Hematopoietic multipotent progenitor cell (in vitro differentiated cells): ENCODE measurements at places on chromosomes 7 and 10.

DNA sequence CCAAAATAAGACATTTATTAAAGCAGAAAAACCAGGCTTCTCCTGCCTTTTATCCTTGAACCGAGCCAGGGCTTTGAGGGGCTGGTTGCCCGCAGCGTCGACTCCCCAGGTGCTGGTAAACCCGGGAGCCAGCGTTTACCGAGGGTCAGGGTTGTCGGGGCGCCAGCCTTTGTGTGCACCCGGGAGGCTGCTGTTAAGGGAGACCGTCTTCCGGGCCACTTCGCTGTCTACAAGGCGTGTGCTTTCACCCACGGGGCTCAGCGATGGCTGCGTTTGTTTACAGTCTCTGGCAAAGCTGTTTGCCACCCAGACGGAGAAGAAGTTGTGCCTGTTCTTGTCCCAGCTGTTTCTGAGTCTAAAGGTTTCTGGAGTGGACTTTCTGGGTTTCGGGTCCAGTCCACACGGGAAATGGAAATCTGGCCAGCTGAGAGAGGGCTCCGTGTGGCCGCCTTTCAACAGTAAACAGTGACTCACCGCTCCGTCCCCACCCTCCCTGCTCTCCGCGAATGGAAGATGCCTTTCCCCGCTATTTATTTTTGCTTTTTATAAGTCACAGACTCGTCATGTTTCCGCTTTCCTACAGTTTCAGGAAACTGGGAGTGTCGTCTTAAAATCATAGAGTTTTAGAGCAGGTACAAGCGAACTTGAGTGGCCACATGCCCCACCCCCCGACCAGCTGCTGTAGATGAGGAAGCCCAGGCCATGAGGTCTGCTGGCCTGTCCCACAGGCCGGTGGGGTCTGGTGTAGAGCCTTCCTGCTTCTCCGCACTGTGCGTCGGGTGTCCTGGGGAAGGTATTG lies 2.2 kb downstream of the MAFK start:
- DNase-seq, result peak; percentile 79

- DNase-seq, result no peak
Observed at GRCh38 chr10:8334631-8335030, 280.1 kb downstream of the GATA3 start.

DNA sequence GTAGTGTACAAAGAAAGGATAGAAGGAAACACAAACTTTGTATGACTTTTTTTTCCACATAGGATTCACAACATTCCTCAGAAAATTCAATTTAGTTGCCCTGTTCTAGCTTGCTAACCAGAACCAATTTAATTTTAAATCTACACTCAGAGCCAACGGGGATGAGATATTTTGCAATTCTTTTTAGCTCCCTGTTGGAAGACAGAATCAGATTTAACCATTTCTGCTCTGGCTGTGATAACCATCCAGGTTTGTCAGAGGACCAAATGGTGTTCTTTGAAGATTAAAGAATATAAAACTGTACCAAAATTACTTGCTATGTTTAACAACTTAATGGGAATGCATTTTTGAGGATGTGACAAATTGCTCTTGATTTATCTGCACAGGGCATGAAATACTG lies 319.7 kb downstream of the HPSE2 start:
- no peak for DNase-seq

DNA sequence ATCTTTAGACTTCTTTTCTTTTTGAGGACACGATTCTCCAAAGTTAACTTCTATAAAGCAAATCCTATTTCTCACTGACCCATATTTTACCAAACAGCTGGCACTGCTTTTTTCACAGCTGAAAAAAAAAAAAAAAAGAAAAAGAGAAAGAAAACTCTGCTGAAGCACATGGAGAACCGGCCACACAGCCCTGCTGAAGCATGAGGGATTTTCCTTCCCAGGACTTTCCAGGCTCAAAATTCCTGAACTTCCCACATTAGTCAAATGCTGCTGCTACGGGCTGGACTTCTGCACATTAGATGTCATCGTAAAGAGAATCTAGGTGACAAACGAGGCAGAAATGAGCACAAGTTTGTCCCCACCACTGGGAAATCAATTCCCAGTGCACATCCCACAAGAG lies 25.2 kb downstream of the HIPK2 start:
- no peak for DNase-seq

DNA sequence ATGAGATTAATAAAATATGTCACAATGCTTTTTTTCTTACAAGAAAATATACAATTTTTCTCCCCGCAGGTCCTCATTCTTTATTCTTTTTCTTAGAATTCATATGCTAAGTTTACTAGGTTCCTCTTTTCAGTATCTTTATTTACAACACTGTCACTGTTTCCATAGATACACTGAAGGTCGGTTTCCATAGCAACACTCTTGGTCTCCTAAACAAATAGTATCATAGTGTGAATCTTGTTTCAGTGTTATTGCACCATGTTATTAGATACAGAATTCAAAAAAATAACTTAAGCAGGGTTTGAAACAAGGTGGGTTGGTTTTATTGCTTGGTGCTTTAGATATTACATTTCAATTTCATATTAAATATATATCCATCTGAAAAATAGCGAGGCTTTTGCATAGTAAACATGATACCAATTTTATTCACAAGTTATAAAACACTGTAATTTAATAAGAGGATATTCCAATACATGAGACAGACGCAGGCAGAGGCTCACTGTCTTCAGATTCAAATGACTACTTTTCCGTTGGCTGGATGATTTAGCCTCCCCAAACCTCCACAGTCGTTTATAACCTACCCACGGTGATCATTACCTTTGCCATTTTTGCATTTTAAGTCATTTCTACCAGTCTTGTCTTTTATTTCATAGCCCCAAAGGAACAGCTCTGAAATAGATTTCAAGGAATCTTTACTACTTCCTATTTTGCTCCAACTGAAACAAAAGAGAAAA lies 88.9 kb upstream of the KLF6 start:
- DNase-seq, result peak; percentile 49

- no peak for DNase-seq
Observed at GRCh38 chr7:124489925-124490324, 275.7 kb downstream of the GPR37 start.

DNA sequence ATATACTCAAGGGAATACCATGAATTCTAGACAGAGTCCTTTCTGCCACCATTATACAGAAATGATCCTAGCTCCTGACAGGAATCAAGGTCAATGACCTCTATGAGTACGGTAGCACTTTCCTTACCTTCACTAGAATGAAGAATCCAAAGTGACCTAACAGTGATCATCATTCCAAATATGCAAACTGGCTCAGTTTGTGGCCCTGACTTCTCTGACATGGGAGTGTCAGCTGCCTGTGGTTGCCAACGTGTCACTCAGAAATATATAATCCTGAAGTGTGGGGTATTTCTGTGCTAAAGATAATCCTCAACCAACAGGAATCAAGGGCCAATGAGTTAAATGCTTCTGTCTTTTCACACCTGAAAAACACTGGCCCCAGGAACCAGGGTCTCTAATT lies 45.7 kb downstream of the COPG2 start:
- DNase-seq, result no peak

DNA sequence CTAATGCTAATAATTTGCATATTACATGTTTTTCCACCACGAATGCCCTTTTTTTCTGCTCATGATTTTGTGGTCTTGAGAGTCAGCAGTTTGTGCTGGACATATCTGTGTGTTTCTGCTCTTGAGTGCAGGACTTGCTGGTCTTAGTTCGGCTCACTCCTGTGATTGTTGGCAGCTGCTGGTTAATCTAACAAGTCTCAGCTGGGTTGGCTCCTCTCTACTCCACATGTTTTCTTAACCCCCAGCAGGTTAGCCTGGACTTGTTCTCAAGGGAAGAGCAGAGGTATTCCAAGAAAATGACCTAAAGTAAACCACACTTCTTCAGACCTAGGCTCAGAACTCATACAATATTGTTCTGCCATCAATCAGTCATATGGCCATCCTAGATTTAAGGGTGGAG lies 1238.9 kb downstream of the XPNPEP1 start:
- no peak for DNase-seq

GRCh38 chr10:44436240-44436639 lies 51.3 kb upstream of the CXCL12 start:
- DNase-seq, result no peak

GRCh38 chr10:88116481-88116880 lies 253.1 kb downstream of the PTEN start:
- peak; percentile 52 for DNase-seq

DNA sequence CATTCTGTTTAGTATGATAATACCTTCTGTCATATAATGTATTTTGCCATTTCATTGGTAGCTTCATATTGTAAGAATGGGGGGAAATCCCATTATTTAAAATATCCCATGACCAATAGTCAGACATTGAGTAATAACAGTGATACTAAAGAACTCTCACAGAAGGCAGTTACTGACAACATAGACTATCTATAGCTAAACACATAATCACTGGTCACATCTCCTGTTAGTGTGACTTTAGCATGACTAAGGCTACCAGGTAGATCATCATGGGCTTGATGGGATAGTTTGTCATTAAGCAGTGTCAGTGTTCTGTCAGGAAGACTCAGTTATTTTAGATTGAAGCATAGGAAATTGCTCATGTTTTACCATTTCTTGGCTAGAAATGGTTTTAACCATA lies 16.4 kb downstream of the OPN1SW start:
- no peak for DNase-seq

- no peak for DNase-seq
Observed at GRCh38 chr10:7151538-7151937, 259.3 kb downstream of the SFMBT2 start.

DNA sequence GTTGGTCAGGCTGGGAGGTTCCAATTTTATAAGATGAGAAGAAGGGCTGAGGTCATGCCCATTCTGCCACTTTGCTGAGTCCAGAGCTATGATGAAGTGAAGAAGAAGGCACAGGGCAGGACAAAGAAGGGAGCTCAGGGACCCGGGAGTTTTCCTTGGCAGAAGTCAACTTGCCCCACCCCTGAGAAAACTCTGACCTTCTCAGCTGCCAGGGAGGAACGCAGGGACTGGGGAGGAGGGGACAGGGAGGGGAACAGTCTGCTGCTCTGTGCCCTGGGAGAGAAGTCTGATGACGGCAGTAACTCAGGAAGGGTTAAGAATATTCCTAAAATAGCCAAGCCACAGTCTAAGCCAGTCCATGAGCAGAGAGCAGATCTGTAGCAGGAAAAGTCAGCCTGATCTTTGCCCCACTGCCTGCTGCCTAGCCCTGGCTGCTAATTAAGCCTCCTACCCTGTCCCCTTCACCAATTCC lies 11.7 kb downstream of the ADIRF start:
- DNase-seq, result no peak

DNA sequence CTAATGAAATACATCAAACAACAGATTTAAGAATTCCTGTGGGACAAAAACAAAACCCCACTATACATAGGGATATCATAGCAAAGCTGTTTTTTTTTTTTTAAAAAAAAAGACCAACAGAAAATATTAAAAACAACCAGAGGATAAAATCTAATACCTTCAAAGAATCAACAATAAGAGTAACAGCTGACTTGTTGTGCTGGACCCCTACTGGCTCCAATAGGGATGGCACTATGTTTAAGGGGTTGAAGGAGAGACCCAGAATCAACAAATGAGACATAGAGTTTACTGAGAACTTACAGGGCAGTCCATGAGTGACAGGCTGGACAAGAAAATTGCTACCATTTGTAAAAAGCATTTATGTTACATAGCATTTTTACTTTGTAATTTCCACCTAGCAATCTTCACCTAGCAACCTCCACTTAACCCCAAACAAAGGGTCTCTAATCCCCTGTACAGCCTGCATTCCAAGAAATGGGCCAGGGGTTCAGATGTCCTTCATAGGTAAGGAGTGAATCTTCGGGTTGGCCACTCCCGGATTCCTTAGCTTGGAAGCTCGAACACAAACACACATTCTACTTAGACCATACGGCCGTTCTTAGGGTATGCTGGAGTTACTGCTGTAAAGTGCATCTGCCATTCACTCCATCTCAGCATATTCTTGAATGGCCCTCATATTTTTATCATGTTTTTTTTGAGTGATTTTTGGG lies 25.8 kb downstream of the ASZ1 start:
- no peak for DNase-seq

DNA sequence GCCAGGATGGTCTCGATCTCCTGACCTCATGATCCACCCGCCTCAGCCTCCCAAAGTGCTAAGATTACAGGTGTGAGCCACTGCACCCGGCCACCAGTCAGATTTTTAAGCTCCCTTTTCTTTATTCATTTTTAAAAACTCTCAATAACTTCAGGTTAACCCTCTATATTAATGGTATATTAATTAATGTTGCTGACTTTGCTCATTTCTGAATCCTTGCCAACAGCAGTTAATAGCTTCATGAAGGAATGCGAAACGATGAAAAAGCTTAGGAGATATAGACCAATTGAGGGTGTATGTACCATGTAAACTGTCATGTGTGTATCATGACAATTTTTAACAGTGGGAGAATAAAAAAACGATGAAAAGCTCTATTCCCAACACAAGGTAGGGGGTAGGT lies 27.5 kb downstream of the PNPLA8 start:
- DNase-seq, result no peak
